ENCODE measurements at places on chromosomes 11 and 22.
A peak's percentile ranks its signal among the peaks of the same experiment; 100 is the strongest.

DNA sequence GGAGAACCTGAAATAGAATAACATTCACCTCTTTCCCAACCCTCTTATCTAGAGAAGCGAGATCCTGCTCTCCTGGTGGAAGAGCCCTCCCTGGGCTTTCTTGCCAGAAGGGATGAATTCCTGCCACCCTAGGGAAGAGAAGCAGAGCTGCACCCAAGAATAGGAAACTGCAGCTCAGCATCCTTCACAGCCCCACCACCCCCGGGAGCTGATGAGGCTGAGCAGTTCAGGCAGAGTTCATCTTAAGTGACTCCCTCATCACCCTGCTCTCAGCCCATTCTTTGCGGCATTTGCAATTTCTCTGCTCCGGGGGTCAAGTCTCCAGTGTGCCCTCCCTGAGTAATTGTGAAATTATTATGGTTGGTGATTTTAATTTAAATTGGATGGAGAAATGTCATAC is 514.9 kb downstream of the BUD13 start:
- no peak for DNase-seq

GRCh38 chr11:17563961-17564686 is 17.1 kb downstream of the OTOG start:
- DNase-seq: no peak

DNA sequence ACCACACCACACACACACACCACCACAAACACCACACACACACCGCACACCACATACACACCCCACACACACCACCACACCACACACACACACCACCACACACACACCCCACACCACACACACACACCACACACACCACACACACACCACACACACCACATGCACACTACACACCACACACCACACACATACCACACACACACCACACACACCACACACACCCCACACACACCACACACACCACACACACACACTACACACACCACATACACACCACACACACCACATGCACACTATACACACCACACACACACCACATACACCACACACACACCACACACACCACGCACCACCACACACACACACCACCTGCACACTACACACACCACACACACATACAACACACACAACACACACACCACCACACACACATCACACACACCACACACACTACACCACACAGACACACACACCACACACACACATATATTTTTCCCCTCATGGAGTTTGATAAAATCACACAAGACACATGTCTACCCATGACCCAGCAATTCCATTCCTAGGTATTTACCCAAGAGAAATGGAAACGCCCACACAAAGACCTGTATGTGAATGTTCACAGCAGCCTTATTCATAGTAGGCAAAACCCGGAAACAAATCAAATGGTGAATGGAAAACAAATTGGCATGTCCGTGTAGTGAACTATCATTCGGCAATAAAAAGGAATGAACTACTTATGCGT is 14.3 kb downstream of the CD5 start:
- no peak for DNase-seq

DNA sequence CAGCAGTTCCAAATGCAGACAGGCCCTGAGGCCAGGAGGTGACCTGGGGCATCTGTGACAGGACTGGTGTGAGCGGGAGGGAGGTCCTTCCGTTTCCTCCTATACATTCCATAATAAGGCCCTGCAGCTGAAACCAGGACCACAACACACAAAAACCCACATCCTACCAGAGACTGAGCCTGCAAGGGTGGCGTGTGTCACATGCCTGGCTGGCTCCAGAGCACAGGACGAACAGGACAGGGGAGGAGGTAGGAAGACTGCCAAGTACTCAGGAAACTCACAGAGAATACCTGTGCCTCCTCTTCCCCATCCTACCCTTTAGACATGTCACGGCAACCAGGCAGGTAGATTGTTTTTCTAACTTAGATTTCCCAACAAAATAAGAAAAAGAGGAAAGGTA is 103.9 kb downstream of the ARL14EP start:
- no peak for DNase-seq

DNA sequence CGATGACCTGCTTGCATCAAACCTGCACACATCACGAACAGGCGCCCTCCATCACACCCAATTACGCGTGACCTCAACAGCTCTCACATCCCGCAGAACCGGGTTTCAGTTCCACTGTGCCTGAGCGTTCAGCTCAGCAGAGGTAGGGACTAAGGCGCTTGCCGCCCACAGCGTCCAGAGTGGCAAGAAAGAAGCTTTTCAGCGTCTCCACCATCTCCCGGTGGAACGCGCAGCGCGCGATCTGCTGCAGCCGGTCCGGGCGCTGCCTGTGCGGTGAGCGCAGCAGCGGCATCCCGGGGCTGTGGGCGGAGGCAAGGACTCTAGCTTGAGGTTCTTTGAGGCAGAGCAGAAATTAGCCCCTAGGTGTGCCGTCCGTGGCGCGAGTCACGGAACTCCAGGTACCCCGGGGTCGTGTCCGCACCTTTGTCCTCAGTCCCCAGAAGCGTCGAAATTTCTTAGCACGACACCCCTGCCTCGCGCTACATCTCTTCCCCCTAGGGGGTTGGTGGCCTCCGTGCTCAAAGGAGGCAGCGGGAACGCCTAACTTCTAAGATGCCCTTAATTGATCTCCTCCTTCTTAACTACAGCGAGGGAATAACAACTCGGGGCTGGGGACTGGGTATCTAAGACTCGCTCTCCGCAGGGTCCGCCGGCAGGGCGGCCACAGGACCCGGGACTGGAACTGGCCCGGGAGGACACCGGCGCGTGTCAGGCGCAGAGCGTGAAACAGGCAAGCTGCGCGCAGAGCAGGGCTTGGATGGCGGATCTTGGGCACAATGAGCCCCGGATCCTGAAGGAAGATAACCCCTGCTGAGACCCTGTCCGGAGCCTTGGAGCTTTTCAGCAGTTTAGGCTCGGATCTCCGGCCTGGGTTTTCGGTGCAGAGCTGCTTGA is 1.7 kb upstream of the CALCA start:
- peak; percentile 78 for DNase-seq

Measured in right kidney (tissue), 9 donors.